ENCODE measurements at places on chromosomes 2 and 18. TPM values are rescaled to one million over a fixed set of nuclear protein-coding genes. Genes with fewer than 3 reads are reported as not detected.
A peak's percentile ranks its signal among the peaks of the same experiment; 100 is the strongest.

INHBB gene
- total RNA-seq = not detected

KLHL14 gene
- total RNA-seq = 0.29 TPM

DNA sequence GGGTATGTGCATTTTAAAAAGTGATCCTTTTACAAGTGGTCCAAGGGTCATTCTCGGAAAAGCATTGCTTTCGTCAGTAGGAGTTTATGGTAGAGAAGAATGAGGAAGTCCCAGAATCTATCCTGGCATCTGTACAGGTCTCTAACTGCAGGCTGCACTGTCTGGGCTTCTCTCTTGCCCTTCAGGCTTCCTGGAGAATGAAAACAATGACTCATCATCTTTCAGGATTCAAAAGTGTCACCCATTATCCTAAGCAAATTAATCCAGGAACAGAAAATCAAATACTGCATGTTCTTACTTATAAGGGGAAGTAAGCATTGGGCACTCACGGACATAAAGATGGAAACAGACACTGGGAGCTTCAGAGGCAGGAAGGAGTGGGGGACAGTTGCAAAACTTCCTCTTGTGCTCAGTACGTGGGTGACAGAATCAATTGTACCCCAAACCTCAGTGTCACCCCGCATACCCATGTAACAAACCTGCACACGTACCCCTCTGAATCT, 60.2 kb upstream of the TXNDC2 start:
- no peak for DNase-seq

- no peak for DNase-seq
Observed at GRCh38 chr18:73286584-73286983, 418.8 kb upstream of the NETO1 start.

RIT2 gene
- not detected for total RNA-seq

- DNase-seq = no peak
Observed at GRCh38 chr18:66235206-66235605, 368.7 kb downstream of the CDH19 start.

DNA sequence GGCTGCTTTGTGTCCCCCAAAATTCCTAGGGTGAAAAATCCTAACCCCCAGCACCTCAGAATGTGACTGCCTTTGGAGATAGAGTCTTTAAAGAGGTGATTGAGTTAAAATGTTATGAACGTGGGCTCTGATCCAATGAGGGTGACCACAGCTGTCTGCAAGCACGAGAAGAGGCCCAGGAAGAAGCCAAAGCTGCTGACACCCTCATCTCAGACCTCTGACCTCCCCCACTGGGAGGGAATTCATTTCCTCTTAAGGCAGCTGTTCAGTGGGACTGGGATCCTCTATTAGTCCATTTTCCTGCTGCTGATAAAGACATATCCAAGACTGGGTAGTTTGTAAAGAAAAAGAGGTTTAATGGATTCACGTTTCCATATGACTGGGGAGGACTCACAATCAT, 544.4 kb downstream of the DCDC2C start:
- no peak for DNase-seq

DNA sequence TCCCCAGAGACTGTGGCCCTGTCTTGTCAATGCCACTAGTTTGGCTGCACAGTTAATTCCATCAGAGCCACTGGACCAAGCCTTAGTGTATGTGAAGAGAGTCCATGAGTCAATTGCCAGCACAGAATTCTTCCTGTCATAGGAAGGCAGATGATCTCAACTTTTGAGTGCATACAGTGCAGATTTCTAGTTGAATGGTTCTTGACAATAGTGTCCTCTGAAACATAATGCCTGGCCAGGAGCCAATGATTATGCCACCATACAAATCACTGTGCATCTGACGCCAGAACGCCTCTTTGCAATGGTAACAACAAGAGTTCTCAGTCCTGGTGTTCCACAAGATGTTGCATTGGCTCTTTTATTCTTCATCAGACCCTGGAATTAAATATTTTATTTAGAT, 7.1 kb downstream of the NEUROD1 start:
- DNase-seq = no peak

- DNase-seq = no peak
Observed at GRCh38 chr2:79887747-79888374, 375.0 kb downstream of the CTNNA2 start.

DNA sequence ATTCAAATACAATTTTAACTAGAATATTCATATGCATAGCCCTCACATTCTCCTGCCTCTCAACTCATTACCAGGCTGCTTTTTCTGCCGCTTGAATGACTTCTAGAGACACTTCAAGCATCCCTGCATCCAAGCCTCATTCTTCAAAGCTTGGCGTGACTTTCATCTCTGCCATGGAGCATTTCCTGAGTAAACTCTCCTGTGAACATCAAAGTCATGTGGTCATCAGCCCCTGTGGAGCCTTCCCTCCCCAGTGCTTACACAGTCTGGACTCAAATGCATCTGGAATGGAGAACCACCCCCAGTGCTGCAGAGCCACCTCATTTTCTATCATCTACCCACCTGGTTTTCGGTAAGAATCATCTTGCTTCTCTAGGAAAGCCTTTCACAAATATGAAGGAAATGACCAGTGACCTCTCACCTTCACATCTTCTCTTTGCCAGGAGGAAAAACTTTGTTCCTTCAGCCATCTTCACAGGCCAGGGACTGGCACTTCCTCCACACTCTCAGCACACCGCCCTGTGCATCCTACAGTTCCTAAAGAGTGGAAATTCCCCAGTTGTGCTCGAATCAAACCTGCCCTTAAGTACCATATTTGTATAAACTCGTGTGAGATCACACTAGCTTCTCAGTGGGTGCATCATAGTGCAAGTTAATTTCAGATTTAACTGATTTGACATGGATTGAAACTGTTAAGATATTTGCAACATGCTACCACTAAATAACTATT, 116.4 kb downstream of the COL6A3 start:
- DNase-seq = no peak

- no peak for DNase-seq
Observed at GRCh38 chr2:161418715-161419637, 2.9 kb downstream of the TBR1 start.

- DNase-seq = no peak
Observed at GRCh38 chr2:109703077-109703476, 88.9 kb downstream of the SOWAHC start.

HADHA gene
- total RNA-seq = 83.8 TPM

CHRND gene
- not detected for total RNA-seq

SLC4A5 gene
- 18.5 TPM for total RNA-seq

- no peak for DNase-seq
Observed at GRCh38 chr2:19783935-19784334, 117.8 kb downstream of the TTC32 start.

TGOLN2 gene
- 144 TPM for total RNA-seq

SCTR gene
- not detected for total RNA-seq

DNA sequence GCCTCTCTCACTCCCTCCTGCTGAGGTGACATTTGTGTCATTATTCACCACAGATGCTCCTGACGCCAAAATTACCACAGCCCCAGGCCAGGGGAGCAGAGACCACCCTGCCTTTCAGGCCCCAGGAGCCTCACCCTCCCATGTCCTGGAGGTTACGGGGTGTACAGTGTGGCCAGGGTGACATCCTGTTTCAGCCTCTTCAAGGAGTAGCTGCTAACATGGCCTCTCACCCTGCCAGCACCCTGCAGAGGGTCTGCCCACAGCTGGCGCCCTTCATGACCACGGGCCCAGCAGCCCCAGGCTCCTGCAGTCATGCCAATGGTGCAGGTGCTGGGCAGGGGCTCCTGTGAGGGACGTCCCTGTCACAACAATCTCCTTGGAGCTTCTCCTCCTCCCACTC, 92.6 kb downstream of the SMIM21 start:
- DNase-seq = no peak

CLEC4F gene
- total RNA-seq = 0.19 TPM

FTCDNL1 gene
- 3.7 TPM for total RNA-seq

GRCh38 chr2:239369631-239370161, 31.1 kb downstream of the HDAC4 start:
- DNase-seq = peak; percentile 92

NAB1 gene
- total RNA-seq = 23.4 TPM

TMEM163 gene
- total RNA-seq = not detected
